ENCODE measurements at places on chromosomes 1 and 21.

GRCh38 chr1:114350731-114351445, 160.1 kb downstream of the TRIM33 start:
- DNase-seq, result no peak

DNA sequence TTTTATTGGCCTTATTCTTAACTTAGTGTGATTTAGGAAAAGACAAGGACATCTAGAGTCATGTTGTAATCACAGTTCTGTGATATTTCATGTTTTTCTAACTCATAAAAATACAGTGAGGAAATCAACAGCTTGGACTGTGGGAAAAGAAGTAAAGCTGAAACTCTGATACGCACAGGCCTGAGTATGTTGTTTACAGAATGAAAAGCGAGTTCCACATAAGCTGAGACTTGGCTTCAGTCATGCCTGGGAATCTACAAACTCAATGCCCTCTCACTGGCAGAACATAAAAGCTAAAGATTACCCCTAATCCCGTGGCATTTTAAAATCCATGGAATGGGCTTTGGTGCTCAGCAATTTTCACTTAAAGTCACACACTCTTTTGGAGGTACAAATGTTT, 23.6 kb upstream of the ATP5PO start:
- no peak for DNase-seq

DNA sequence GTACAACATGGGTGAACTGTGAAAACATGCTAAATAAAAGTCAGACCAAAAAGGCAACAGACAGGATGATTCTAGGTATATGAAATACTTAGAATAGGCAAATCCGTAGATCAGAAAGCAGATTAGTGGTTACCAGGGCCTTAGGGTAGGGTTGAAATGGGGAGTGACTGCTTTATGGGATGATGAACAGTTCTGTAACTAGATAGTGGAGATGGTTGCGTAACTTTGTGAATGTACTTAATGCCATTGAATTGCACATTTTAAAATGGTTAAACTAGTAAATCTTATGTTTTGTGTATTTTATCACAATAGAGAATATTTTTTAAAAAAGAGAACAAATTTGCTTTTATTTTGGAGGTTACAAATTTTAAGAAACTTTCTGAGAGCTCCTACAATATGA, 17.4 kb downstream of the ZNF326 start:
- DNase-seq, result no peak

DNA sequence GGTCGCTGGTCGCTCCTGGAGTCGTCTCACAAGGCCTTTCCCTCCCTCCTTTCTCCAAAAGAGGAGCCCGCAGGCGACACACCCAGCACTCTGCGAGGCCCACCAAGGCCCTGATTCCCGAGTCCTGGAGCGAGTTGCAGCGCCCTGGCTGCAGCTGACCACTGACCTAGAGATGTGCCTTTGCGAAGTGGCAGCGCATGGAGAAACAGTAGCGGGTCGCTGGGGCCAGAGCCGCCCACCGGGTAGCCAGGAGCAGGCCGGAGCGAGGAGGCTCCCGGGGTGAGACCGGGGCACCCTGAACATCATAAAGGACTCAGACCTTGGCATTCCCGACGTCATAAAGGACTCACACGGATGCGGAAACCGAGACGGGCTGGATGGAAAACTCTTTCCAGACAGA, 10.3 kb upstream of the NBPF11 start:
- DNase-seq, result no peak

GRCh38 chr1:24288479-24288878, 30.7 kb upstream of the GRHL3 start:
- DNase-seq, result no peak

DNA sequence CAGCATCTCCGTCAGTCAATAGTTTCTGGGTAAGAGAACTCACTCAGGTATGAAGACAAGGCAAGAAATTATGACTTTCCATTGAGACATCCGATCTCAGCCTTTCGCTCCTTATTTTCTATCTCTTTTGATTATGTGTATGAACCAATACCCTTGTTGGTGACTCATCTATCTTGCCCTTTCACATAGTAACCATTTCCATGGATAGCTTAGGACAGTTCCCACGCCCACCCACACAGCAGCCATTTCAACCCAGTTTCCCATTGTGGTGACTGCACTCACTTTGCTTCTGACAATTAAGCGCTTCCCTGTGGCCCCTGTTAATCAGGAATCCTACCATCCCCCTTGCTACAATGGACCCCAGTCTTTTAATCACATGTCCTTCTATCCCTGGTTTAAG, 210.6 kb upstream of the ADGRL2 start:
- no peak for DNase-seq

DNA sequence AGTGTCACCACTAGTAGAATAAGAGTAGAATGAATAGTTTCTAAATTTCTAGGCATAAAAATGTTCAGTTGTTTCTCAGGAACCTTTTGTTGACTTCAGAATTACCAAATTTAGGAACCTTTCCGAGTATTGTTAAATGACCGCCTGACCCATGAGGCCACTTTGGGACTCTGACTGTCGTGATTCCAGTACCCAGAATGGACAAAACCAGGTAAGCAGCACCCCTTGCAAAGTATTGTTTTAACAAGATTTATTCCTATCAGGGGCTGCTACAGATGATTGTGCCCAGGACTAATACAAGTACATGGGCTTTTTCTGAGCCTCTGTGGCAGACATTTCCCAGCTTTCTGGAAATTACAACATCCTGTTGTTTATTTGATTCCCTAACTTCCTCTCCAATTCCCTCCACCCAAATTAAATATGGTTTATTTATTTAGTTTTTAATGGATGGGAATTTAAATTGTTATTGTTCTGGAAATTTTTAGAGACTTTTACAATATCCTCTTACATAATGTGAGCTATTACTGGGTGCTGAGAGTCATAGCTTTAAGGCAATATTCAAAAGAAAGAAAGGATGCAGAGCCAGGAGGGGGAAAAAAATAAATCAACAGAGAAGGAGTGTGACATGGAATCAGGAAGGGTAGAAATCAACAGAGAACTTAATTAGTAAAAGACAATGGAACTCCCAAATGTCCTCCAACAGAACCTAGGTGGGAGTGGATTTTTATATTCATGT, 37.4 kb upstream of the NTPCR start:
- DNase-seq, result no peak

GRCh38 chr1:44724955-44725698, 5.8 kb downstream of the RNU5D-1 start:
- DNase-seq, result no peak

GRCh38 chr1:214958486-214958885, 124.1 kb upstream of the KCNK2 start:
- no peak for DNase-seq

- no peak for DNase-seq
These were observed 734 bp downstream of the CDK18 start for GRCh38 chr1:205505076-205505729.

- DNase-seq, result no peak
These were observed 687.7 kb upstream of the ADGRL4 start for GRCh38 chr1:79694241-79694640.

GRCh38 chr1:97841338-97841737, 79.5 kb downstream of the DPYD start:
- DNase-seq, result no peak

DNA sequence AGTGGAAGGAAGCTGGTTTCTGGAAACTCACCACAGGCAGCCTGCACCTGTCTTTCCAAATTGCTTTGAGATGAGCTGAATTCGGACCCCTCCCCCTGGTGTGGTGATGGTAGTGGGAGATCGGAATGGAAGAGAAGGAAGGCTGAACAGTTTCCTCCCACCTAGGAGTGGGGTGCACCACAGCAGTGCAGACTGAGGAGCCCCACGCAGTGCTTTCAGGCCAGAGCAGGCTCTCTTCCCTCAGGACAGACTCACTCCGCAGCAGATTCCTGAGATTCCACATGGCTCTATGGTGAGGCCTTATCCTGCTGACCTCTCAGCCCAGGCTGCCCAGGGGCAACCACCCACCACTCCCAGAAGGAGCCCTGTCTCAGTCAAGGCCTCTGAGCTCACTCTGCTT, 80.9 kb downstream of the ATP1A1 start:
- DNase-seq, result no peak

- DNase-seq, result no peak
These were observed 14.6 kb downstream of the NGF start for GRCh38 chr1:115323366-115324004.

DNA sequence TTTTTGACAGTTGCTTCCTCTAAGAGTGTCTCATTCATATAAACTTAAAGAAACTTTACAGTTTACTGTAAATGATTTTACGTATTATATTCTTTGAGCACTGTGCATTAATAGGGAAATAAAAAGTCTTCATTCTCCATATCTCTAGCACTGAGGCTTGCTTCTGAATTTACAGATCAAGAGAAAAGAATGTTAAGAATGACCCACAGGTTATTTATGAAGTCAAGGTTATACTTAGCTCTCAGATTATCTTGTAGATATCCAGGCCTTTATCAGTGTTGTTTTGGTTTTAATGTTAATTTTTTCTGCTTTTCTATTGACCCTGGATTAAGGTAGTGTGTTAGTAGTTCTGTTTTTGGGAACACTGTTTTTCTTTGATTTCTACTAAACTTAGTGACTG, 91.4 kb downstream of the GPR161 start:
- DNase-seq, result no peak

- DNase-seq, result no peak
These were observed 256.3 kb upstream of the IRF2BP2 start for GRCh38 chr1:234866007-234866866.

DNA sequence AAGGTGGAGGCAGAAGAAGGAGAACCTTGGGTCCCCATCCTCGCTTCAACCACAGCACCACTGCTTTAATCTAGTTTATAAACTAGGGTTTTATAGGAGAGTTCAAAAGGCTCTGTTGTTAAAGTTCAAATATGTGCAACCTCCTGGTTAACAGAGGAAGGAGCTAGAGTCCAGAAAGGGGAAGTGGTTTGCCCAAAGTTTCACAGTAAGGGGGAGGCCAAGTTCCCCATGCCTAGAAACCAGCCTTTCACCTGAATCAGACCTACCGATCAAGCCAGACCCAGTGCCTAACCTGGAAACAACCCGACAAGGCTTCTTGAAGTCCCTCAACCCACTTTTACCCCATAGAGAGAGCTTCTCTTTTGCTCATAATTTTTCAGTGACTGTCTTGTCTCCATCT, 106.5 kb downstream of the PLPP3 start:
- no peak for DNase-seq

DNA sequence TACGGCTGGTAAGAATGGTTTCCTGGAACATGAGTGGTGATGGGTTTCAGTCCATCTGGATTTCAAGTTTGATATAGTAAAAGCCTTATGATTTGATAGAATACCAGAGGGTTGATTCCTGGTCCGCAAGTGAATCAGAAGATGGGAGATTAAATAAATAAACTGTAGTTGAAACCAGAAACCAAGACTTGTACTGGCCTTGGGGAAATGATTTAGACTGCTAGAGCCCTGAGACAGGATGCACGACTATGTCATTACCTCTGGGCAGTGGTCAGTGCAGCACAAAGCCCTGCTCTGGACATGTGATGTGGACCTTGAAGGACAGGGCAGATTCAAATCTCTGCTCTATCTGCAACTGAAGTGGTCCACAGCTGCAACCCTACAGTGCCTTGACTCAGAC, 15.6 kb upstream of the FMOD start:
- peak; percentile 73 for DNase-seq

DNA sequence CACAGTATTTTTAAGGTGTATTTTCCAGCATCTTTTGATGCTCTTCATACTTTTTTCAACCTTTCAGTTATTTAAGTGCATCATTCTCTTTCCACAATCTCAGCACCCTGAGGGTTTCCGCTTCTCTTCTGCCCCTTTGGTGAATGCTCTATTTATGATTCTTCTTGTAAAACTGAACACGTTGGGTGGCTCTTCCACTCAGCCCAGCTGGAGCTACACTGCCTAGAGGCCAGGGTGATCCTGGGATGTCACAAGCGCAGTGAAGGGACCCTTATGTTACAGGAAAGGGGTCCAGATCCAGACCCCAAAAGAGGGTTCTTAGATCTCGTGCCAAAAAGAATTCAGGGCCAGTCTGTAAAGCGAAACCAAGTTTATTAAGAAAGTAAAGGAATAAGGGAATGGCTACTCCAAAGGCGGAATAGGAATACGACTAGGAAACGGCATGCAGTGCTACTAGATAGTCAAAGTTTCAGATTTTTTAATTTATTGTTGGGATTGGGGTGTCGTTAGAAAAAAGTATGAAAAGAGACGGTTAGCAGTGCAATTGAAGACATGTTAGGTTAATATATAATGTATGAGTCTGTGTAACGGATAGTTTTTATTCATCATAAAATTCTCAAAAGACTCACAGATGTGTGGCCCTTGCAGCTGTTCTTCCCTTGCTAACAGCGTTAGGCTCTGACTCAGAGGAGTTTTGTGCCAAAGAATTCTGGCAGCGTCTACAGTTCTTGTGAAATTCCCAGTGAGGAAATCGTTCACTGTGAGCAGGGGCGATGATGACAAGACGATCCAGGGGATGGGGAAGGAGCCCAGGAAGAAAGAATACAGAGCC, 14.4 kb upstream of the ERVH48-1 start:
- DNase-seq, result no peak

DNA sequence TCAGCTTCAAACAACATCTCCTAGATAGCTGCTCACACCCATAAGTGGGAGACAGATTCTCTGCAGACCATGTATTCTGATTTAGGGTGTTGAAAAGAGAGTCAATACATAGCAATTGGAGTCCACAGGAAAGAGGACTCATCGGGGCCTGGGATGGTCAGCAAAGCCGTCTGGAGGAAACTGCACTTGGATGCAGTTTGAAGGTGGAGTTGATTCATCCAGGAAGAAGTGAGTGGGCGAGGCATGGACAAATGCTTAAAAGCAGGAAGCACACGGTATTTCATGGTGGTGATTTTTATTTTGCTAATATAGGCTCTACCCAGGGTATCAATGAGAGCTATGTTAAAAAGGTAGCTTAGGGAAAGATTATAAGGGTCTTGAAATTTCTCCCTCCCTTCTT, 36.8 kb upstream of the DIRAS3 start:
- DNase-seq, result no peak

DNA sequence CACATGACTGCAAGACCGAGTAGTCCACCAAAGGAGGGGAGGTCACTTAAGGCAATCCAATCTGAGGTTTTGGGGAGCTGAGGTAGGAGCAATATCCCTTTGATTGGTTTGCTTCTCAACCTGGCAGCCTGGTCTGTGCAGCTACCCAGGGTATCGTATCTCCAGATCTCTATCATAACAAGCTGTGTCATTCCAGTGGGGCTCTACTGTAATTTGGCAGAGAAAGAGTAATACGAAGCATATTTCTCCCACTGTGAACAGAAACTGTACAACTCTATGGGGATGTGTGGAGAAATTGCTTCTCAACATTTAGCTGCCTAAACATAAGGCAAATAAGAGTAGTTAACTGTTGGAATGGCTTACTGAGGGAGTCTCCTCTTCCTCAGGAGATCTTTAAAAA, 20.6 kb downstream of the CD101 start:
- DNase-seq, result no peak

DNA sequence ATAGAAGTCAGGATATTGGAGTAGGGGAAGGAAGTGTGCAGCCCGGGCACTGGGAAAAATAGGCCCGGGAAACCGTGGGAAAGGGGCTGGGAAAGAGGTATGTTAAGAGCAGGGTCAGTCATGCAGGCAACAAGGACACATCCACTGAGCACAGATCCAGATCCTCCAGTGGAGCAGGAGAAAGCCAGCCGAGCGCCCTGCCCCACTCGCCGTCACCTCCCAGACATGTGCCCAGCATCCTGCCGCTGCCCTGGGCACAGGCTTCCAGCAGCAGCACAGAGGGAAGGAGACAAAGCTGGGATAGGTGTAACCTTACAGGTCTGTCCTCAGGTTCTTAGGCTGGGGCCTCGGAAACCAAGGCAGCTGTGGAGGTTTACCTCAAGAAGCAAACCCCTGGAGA, 64.2 kb downstream of the FAM163A start:
- no peak for DNase-seq

Measured in NCI-H1092 treated with DMSO at 0.1 percent for 48 hours (cell line).